ENCODE measurements at places on chromosomes 3 and 15. TPM values are rescaled to one million over a fixed set of nuclear protein-coding genes. Genes with fewer than 3 reads are reported as not detected.

PIGX gene
- total RNA-seq = 34.4 TPM

EXD1 gene
- not detected for total RNA-seq

PDCD10 gene
- 116 TPM for total RNA-seq

AGBL1 gene
- total RNA-seq = not detected

TMEM207 gene
- not detected for total RNA-seq

GDPGP1 gene
- 11.7 TPM for total RNA-seq

GXYLT2 gene
- total RNA-seq = 0.09 TPM

RAB6B gene
- total RNA-seq = 1.9 TPM

MKRN3 gene
- 0.88 TPM for total RNA-seq

ARPP21 gene
- total RNA-seq = not detected

IGF2BP2 gene
- 30.0 TPM for total RNA-seq

IMPDH2 gene
- 226 TPM for total RNA-seq

IL16 gene
- total RNA-seq = 3.6 TPM

UQCC5 gene
- total RNA-seq = 2.7 TPM

SEMA3G gene
- total RNA-seq = 30.9 TPM

IMPG2 gene
- total RNA-seq = 0.85 TPM

ESYT3 gene
- total RNA-seq = not detected

CEP19 gene
- 6.8 TPM for total RNA-seq

RLBP1 gene
- not detected for total RNA-seq

TAGLN3 gene
- 0.19 TPM for total RNA-seq

SERPINI2 gene
- not detected for total RNA-seq

ARNT2 gene
- total RNA-seq = 0.34 TPM

ZPLD1 gene
- total RNA-seq = 0.05 TPM

UROC1 gene
- not detected for total RNA-seq

TM4SF1 gene
- total RNA-seq = 921 TPM

AADACL2 gene
- total RNA-seq = not detected
